Renal cortex interstitium (tissue), 15 donors: ENCODE measurements at places on chromosomes 11 and 22.

GRCh38 chr11:29452146-29452545 is 564.7 kb downstream of the KCNA4 start:
- peak; percentile 24 for DNase-seq

- DNase-seq: no peak
Measured at GRCh38 chr11:38256436-38256835, 1658.4 kb upstream of the RAG2 start.

GRCh38 chr22:30861131-30861530 is 107.4 kb downstream of the MORC2 start:
- DNase-seq: no peak

GRCh38 chr22:27024982-27025381 is 367.6 kb downstream of the MIAT start:
- no peak for DNase-seq

- no peak for DNase-seq
Measured at GRCh38 chr11:67666303-67666645, 8.1 kb downstream of the ALDH3B2 start.

GRCh38 chr11:96290031-96290430 is 53.0 kb downstream of the MAML2 start:
- DNase-seq: no peak

- no peak for DNase-seq
Measured at GRCh38 chr11:7257724-7258123, 6.0 kb downstream of the SYT9 start.

DNA sequence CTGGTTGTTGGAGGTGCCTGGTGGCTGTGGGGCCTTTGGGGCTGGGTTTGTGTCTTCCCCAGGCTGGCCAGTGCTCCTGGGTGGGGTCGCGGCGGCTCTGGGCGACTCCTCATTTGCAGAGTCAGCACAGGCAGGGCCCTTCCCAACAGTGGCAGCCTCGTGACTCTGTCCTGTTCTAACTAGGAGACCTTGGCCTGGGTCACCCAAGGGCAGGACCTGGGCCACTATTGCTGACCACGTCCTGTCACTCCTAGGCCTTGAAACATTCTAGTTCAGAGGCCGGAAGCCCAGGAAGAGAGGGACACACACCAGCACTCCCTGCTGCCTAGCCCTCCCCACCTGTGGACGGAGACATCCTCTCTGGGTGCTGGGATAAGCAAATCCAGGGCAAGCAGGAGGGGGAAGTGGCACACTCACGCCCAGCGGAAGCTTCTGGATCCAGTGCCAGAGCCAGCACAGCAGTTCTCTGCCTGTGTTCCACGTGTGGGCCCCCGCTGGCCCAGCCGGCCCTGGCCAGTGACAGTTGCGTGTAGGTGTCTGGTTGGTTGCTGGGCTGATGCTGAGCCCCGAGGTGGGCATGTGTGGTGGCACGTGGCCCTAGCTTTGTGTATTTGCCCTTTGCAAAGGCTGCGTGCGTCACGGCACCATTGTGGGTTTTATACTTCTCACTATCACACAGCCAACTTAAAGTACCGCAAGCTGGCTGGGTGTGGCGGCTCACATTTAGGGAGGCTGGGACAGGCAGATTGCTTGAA is 4.3 kb upstream of the CHID1 start:
- DNase-seq: no peak

DNA sequence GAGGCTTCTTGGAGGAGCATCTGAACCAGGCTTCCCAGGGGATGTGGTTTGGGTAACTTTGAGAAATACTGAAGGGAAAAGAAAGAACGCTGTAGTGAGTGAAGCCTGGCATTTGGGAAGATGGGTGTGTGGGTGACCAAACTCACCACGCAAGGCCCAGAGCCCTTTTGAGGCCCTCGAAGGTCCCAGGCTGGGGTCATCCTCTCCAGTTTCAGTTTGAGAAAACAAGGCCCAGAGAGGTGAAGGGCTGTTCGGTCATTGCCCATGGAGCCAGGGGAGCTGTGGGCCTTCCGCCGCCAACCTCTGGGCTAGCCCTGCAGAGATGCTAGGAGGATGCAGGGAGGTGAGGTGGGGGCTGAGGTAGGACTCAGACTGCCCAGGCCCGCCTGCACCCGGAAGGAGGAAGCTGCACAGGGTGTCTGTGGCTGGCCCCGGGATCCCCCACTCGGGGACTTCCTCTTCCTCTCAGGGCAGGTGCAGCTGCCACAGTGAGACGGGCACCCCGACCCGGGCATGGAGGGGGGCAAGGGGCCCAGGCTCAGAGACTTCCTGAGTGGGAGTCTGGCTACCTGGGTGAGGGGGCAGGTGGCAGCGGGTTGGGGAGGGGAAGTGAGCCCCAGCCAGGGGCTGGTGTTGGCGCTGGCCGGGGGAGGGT is at the start of gene CCDC88B:
TSS of gene CCDC88B (plus strand) at position 451 of the 655 bp plus-strand sequence. CDS start at position 514, 63 bp downstream.
- DNase-seq: no peak

DNA sequence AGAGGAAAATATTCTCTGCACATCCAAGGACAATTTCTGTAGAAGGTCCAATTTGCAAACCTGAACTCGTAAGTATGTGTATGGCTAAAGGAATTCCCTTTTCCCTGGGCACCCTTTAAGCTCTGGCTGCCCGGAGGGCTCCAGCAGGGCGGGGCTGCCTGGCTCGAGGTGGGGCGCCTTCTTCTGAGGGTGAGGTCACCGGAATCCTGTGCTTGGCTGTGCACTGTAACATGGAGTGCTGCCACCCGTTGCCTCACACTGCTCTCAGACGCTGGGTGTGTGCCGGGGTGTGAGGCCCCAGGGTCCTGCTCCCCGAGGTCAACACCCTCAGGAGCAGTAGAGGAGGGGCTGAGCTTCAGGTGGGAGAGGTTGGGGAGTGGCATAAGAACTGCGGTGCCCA is 61.5 kb downstream of the SYN3 start:
- DNase-seq: no peak

DNA sequence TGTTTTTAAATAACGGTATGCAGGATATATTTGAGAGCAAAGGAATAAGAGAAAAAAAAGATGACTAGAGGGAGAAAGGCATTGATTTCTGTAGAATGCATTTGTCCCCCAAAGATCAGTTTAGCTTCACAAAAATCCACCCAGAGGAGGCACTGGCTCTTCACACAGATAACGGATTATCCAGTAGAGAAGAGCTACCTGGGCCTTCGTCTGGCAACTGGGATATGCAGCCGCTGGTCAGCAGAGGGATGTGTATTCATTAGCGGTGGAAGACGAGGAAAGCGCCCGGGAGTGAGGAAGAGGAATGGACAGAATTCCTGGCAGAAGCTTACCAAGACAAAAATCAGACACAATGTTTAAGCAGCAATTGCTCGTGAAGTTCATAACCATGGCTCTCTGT is 5.6 kb upstream of the WT1 start:
- no peak for DNase-seq

- DNase-seq: no peak
Measured at GRCh38 chr22:20457506-20458240, 20.0 kb upstream of the SCARF2 start.

GRCh38 chr11:131737357-131737756 is 366.9 kb downstream of the NTM start:
- DNase-seq: no peak

- no peak for DNase-seq
Measured at GRCh38 chr11:833849-834311, 1.1 kb downstream of the CD151 start.

- no peak for DNase-seq
Measured at GRCh38 chr22:42608823-42609361, 5.8 kb downstream of the POLDIP3 start.

DNA sequence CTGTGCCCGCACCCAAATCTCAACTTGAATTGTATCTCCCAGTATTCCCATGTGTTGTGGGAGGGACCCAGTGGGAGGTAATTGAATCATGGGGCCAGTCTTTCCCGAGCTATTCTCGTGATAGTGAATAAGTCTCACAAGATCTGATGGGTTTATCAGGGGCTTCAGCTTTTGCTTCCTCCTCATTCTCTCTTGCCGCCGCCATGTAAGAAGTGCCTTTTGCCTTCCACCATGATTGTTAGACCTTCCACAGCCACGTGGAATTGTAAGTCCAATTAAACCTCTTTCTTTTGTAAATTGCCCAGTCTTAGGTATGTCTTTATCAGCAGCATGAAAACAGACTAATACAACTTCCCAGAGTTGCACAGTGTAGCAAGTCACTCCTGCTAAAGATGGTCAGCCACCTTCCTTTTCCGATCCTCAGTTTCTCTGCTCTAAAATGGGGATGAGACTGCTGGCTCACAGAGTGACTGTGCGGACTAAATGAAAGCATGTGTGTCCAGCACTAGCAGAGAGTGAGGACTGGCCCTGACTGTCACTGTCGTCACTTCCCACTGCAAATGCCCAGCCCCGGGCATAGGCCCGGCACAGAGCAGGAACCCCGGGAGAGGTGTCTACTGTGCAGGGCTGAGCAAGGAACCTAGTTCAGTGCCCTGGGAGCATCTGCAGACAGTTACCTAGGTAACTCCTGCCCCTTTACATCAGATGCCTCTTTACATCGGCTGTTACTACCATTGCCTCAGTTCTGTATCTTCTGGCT is 9.5 kb downstream of the TSKU start:
- no peak for DNase-seq

DNA sequence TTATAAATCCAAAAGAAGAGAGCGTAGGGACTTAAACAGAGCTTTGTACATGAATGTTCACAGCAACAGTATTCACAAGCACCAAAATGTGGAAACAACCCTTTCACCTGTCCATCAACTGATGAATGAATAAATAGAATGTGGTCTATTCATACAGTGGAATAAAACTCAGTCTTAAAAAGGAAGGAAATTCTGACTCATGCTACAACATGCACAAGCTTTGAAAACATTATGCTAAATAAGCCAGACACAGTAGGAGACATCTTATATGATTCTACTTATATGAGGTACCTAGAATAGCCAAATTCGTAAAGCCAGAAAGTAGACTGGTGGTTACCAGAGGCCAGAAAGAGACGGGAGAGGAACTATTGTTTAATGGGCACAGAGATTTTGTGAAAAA is 74.3 kb downstream of the SHANK2 start:
- no peak for DNase-seq

DNA sequence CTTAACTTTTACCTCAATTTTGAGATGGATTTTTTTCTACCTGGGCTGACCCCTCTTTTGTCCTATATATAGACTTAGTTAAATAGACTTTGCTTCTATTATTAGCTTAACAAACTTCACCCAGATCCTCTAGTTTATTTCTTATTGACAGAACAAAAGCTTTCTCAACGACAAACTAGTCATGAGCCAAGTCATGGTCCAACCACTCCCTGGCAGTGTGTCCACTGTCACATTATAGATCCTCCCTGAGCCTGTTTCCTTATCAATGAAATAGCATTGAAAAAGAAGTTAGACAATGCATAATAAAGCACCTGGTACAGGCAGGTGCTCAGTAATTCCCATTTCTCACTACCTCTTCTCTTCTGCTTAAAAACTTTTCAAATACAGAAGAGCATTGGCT is 155.1 kb downstream of the SPON1 start:
- no peak for DNase-seq

DNA sequence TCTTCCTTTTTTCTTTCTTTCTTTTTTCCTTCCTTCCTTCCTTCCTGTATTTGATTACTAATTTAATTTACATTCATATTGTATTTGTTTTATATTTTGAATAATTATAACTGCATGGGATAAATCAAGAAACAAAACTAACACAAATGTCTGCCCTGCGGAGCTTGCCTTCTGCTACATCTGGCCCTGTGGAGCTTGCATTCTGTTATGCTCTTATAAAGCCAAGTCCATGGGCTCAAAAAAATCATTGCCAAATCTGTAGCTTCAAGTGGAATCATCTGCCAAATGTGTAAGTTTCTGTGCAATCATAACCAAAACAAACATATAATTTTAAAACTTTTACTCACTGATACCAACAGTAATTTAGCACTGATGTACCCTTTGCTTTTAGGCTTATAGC is 8.0 kb upstream of the OR52J3 start:
- no peak for DNase-seq

DNA sequence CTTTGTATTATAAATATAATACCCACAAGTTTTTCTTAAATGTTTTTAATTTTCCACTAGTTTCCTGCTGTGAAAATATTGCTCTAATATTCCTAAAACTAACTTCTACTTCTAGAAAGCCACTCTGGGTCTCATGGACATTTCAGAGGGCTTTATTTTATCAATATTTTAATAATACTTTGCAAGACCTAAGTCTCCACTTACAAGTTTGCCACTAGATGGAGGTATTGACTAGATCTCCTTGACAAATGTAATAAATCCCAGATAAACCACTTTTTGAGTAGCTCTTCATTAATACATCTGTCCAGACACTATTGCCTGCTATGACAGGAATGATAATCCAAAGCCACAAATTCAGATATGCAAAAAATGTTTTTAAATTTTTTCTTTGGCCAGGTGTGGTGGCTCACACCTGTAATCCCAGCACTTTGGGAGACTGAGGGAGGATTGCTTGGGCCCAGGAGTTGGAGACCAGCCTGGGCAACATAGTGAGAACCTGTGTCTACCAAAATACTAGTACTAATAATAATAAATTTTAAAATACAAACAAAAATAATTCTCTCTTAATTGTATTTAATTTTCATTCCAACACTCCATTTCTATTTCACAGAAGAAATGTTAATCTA is 3.5 kb upstream of the ACAT1 start:
- no peak for DNase-seq

DNA sequence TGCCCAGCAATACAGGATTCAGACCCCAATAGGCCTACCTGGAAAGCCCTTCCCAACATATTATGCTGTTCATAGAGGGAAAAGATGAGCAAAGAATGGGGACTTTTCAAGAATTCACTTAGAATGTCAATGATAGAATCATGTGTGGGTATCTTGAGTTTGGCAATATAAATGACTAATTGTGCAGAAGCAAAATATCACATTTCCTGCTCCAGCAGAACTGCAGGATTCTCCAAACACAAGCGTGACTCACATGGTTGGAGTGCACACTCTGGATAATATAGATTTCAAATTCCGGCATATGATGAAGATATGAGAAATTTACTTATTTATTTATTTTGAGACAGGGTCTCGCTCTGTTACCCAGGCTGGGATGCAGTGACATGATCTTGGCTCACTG is 12.5 kb upstream of the APOL5 start:
- DNase-seq: no peak

DNA sequence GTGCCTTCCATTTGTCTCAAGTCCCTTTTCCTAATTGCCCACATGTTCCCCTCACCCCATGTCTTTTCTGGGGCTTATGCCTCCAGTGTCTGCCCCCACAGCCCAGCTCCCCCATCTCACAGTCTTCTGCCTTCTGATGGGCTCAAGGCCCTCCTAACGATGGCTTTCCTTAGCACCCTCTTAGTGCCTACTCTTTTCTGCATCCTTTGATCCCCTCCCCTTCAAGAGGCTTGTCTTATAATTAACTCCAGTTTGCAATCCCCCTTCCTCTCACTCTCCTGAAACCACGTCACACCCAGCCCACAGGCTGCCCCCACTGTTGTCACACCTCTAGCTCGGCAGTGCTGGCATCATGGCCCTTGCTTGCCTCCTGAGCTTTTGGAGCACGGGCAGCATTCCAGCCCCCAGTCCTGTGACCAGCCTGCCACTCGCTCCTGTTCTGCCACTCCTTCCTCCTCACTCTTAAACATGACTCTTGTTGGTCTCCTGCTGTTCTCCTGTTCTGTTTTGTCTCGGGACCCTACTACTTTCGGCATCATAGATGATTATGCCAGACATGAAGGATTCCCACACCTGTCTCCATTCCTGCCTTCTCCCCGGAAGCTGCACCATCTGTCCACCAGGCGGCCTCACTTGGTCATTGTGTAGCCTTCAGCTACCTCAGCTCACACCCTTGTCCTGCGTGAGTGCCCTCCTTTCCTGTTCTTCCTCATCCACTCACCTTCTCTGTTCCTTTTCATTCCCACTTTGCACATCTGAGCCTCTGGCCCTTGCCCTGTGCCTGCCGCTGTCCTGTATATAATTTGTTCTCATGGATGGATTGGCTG is 26.1 kb downstream of the UBE2L3 start:
- DNase-seq: no peak

- DNase-seq: no peak
Measured at GRCh38 chr11:14906993-14907392, 15.0 kb upstream of the CYP2R1 start.
